ENCODE measurements at places on chromosomes 1 and 21.
A peak's percentile ranks its signal among the peaks of the same experiment; 100 is the strongest.

GRCh38 chr1:110012100-110012780 lies 22.2 kb upstream of the STRIP1 start:
- no peak for DNase-seq

DNA sequence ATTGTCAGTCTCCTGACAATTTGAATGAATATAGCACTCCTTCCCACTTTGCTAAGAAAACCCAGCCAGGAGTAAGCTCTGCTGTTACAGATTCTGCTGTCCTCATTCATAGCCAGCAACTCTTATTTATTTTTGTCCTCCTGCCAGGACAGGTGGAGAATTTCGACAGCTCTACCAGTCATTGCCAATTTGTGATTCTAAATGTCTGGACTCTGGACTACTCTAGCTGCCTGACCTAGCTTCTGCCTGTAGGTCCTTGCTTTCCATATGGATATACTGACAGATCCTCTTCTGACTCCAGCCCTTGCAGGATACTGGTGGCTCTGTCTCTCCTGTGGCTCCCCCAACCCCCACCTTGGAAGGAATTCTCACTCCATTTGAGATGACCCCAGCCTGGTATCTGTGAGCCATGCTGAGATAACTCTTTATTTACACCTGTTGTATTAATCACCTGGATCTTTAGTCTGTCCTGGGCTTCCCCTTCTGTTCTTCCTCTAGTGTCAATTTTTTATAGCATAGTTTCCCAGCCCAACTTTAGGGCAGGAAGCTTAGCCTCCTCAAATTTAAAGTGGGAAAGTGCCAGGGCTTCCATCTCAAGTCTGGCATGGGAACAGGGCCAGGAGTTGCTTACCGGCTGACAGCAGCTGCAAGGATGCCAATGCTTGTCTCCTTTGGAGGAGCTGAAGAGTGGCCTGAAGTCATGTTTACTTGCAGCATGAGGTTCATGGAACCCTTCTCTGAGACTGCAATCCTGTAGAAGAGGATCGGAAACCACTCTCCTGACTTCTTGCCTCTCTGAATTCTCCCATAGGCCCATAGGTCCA lies 6.7 kb downstream of the PM20D1 start:
- DNase-seq, result no peak

DNA sequence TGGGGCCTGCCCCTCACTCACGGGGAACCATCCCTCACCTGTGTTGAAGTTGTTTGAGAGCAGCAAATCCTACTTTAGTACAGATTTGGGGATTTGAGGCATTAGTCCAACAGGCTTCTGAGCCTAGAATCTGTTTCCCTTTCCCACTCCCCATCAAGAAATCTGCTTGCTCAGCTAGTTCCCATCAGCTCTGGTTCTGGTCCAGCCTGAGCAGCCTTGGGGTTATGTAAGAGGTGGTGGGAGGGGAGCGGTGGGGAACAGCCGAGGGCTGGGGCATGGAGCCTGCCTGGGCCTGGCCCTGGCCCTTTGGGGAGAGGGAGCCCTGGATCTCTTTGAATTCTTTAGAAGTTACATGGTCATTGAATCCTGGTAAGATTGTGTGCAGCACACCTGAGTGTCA lies 4.1 kb downstream of the GSTM5 start:
- no peak for DNase-seq

GRCh38 chr1:77473690-77474089 lies 191.9 kb downstream of the AK5 start:
- DNase-seq, result peak; percentile 78

- peak; percentile 10 for DNase-seq
Measured at GRCh38 chr1:244010191-244010590, 40.9 kb upstream of the ZBTB18 start.

GRCh38 chr1:202567738-202568137 lies 142.5 kb downstream of the SYT2 start:
- peak; percentile 55 for DNase-seq

DNA sequence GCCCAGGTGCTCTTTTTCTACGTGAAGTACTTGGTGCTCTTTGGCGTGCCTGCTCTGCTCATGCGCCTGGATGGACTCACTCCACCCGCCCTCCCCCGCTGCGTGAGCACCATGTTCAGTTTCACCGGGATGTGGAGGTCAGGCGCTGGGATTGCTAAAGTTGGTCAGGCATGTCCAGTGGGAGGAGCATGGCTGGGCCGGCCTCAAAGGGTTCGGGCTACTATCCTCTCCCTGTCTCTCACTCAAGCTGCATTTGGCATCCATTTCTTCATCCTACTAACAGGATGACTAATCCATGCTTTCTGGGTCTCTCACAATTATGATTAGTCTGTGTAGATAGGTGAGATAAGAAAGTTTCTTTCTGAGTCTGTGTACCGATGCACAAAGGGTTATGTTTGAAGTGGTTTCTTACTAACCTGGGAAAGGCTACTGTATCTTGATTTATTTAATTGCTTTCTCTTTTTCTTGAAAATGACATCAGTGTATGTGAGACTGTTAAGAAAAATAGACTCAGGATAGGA lies 135.9 kb downstream of the HHAT start:
- DNase-seq, result peak; percentile 25

GRCh38 chr1:30731806-30732276 lies 8.5 kb upstream of the MATN1 start:
- no peak for DNase-seq

DNA sequence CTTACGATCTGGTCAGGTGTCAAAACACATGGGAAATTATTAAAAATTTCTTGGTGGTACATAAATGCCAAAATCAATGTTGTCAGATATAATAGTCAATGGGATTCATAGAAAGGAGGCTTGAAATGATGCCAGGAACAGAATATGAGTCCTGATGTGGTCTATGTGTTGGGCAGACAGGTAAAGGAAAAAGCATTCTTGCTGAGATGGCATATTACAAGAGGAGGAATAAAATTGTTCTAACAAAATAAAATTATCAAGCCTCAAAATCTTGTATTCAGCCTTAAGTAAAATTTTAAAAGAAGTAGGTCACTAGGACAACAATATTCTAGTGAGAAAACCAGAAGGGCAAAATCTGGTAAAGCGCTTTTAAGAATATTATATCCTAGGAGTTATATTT lies 30.9 kb upstream of the EDEM3 start:
- DNase-seq, result no peak

- DNase-seq, result no peak
Measured at GRCh38 chr1:113998361-113998760, 19.1 kb downstream of the OLFML3 start.

- DNase-seq, result peak; percentile 82
Measured at GRCh38 chr1:19661721-19662228, 2.9 kb upstream of the HTR6 start.

- no peak for DNase-seq
Measured at GRCh38 chr1:203184467-203184866, 2.0 kb downstream of the CHI3L1 start.

DNA sequence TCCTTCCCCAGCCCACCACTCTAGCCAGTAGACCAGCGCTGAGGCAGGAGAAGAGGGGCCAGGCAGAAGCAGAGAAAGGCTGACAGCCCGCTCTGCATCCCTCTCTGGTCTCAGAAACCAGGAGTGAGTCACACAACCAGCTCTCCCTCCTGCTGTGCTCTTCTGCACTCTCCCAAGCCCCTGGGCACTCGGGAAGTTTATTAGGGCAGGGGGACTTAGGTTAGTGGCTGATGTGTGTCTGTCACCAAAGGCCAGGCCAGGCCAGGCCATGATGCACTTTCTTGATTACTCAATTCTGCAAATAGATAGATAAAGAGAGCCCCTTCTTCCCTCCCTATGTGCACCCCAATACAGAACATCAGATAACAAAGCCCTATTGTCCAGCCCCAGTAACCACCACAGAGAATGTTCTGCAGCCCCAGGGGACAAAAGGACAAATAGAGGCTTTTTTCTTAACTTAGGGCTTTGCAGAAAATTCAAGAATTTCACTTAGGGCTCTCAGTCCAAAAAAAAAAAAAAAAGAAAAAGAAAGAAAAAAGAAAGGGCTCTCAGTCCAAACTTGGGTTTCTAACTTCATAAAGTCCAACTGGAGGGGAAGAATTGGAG lies 52.9 kb upstream of the CNTN2 start:
- no peak for DNase-seq

GRCh38 chr1:228530951-228531731 lies 44.0 kb downstream of the RNF187 start:
- no peak for DNase-seq

All from adipocyte (in vitro differentiated cells).